ENCODE measurements at places on chromosomes 2 and 18.
A peak's percentile ranks its signal among the peaks of the same experiment; 100 is the strongest.

DNA sequence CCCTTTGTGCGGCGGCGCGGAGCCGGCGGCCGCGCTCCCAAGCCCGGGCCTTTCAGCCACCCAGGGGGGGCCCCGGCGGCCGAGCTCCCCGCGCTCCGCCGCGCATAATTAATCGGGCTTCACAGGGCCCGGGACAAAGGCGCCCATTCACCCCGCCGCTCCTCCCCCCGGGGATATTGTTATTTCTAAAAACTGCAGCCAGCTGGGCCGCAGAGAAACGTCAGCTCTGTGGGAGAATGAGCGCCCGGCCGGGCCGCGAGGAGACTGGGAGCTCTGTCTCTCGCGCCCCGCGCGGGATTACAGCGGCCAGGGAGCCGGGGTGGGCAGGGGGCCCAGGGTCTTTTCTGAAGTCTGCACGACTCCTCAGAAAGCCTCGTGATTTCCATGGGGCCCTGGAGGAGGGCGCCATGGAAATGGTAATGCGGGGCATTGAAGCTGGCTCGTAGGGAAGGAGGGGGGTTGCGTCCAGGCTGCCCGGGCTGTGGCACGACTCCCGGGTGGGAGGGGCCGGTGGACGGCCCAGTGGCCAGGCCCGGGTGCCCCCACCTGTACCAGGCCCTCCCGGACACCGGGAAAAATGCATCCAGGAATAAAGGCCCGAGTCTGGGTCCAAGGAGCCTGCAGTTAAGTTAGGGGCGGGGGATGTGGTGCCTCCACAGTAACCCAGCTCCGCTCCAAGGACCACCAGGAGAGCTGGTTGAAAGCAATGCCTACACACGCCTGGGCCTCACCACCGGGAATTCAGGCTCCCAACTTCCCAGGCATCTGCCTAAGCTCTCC lies 125.3 kb downstream of the ZFP36L2 start:
- DNase-seq: peak; percentile 59

DNA sequence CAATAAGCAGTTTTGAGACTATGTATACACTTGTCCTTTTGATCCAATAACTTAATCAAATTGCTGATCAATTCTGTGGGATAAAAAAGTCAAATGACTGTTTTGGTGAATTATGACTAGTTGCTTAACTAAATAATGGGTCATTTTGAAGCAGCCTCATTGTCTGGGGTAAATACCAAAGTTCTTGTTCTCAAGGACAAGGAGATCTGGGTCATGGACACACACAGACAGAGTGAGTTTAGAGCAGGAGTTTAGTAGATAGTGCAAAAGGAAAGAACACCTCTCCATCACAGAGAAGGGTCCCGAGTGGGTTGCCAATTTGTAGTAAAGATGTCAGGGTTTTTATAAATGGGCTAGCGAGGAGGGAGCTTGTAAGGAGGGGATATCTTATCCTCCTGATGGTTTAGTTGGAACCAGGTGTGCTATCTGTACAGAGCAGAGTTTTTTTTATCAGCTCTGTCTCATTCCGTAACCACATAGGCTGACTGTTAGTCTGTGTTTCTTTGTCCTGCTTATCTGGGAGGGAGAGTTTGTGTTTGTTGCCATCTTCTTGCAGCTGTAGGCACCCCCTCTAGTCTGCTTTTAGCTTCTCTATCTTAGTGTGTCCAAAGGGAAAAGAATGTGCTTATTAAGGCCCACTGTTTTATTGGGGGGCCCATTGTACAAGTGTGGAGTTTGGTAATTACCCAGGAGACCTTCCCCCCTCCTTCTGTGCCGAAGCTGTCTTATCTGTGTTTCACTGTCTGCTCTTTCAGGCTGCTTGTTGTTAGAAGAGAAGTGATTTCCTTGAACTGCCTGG lies 48.7 kb upstream of the C1GALT1C1L start:
- no peak for DNase-seq

- DNase-seq: no peak
These were observed 1.5 kb upstream of the HOXD10 start for GRCh38 chr2:176114930-176115625.

DNA sequence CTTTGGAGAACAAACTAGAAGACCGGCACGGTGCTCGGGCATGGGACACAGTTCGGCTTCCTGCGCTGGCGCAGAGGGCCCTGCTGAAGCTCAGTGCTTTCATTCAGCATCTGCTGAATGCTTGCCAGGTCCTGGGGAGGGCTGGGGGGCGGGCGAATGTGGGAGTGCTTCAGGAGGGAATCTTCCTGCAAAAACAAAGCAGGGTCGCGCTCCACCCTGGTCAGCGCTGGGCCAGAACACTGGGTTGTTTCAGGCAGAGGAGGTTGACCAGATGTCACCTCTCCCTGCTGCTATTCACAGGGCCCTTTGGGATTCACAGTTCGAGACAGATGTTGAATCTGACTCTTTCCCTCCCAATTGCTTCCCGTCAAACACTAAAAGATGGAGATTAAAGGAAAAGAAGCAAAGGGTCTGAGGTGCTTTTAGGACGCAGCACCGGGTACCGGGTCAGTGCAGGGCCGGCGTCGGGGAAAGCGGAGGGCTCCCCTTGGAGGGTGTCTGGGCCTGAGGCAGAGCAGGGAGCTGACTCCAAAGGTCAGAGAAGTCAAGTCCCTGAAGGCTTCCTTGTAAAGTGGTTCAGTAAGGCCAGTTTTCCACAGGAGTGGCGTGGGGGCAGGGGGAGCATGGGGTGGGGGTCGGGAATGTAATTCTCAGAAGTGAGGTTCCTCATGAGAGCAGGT lies 82.1 kb upstream of the PXDN start:
- no peak for DNase-seq

DNA sequence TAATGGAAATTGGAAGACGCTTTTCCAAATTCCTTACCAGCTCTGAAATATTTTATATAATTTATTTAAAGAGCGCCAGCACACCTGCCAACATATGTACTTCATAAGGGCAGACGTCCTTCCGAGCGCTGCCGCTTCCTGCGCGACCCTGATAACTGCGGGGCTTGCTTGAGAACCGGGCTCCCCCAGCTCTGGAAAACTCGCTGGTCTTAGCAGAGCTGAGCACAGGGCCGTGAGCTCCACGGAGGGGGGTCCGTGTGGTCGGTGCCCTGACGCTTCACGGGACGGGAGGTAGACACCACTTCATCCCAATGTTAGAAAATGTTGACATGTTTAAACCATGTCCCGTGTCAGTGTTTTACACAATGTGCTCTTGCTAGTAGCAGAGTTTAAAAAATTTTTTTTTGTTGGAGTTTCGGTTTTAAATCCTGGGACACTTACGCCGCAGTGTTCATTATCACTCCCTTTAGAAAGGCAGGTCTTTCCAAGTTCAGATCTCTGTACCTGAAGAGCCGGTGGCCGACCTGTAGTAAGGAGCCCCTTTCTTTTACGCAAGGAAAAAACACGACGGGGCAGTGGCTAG lies 1.6 kb downstream of the NFATC1 start:
- no peak for DNase-seq

DNA sequence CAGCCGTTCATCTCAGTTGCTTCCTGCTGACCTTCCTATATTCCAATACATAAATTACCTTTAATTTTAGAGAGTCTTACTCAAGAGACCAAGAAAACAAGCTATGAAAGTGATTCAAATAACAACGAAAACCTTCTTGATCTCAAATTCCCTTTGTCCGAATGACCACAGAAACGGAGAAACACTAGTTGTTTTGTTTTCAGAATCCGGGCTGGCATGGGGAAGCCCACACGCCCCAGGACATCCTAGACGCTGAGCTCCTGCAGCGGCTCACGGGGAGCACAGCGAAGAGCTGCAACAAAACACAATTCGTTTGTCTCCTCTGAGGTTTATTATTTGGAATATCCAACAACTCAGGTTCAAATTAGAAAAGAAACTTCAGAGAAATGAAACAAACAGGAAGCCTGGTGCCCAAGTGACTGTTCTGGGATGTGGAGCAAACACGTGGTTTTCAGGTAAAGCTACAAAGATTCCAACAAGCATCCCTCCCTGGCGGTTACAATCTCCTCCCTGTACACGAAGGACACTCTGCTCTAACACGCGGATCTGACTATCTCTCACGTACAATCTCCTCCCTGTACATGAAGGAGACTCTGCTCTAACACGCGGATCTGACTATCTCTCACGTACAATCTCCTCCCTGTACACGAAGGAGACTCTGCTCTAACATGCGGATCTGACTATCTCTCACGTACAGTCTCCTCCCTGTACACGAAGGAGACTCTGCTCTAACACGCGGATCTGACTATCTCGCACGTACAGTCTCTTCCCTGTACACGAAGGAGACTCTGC lies 237.5 kb downstream of the TWIST2 start:
- DNase-seq: no peak

DNA sequence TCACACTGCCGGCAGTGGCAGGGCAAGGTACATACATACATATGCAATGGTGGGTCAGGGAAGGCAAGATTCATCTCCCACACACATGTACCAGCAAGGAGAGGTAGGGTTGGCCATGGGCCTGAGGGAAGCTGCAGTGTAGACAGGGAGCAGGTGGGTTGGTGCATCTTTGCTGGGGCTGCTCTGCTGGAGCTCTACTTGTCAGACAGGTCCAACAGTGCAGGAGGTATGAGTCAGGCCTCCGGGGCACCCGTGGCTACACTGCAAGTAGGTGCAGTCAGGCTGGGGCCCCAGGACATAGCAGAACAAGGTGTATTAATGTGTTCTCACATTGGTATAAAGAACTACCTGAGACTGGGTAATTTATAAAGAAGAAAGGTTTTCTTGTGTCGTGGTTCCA lies 281.1 kb upstream of the COL3A1 start:
- DNase-seq: no peak

GRCh38 chr2:119711352-119711751 lies 32.4 kb downstream of the TMEM177 start:
- DNase-seq: no peak

DNA sequence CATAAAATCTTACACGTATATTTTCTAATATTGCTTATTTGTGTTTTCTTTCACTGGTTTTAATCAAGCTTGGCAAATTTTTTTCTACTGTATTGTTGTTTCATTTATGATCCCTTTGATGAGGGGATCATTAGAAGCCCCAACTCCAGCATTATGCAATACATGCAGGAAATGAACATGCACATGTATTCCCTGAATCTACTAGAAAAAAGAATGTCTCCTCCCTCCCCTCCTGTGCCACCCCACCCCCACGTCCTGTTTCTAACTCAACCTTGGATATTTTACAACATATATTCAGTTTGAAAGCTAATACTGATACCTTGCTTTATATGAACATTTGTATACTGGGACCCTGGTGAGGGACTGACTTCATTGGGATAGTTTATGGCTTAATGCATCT lies 53.0 kb downstream of the EML6 start:
- no peak for DNase-seq

GRCh38 chr2:236352761-236353593 lies 88.8 kb upstream of the ASB18 start:
- DNase-seq: no peak

GRCh38 chr2:171087547-171087946 lies 73.1 kb downstream of the TLK1 start:
- no peak for DNase-seq

DNA sequence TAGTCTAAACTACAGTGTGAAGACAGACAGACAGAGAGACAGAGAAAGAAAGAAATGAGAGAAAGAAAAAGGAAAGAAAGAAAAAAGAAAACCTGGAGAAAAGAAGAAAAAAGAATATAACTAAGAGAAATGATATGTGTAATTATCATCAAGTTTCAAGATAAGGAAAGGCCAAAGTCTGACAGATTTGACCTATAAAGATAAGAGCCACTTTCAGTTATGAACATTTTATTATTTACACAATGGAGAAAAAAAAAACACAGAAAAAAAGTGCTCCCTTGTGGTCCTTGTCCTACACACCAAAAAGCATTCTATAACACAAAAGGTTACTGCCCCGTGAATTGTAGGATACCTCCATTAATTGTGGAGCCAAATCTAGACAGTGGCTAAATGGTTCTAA lies 937.2 kb upstream of the DDX18 start:
- no peak for DNase-seq

- DNase-seq: no peak
These were observed 76.2 kb upstream of the MFF start for GRCh38 chr2:227248876-227249275.

- DNase-seq: no peak
These were observed 21.1 kb downstream of the EMX1 start for GRCh38 chr2:72938455-72938854.

GRCh38 chr18:75478996-75479880 lies 51.7 kb upstream of the SMIM21 start:
- peak; percentile 48 for DNase-seq

DNA sequence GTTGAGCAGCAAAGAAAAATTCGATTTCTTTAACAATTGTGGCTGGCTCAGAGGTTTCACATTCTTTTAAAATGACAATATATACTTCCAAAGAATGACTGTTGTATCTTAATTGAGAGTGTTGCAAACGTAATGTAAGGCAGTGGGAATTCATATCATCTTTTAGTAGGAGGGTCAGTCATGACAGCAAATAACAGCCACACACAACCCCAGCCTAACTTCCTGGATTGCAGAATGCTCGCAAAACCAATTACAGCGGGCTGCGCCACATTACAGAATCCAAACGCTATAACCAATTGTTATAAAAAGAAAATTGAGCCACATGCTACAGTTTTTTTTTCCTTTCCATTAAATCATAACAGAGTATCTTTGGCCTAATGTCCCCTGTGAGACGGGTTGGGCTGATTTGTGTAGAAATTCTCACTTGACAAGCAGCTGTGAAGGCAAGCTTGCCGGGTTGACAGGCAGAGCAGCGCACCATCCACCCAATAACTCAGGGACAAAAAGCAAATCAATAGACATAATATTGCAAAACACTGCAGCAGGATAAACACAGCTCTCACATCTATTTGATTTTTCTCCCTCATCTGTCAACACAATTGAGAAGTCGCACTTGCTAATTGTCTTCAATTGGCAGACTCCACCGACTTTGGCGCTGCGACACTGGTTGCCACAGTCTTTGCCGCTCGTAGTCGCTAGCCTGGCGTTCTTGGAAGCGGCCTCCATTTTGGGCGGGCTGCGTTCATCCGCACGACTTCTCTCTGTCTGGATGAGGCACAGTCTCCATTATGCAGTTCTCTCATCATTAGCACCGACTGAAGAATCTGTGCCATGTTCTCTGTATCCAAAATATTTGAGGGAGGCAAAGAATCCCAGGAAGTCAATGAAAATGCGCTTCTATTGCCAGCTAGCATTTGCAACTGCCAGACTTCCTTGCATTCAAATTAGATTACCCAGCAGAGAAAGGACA lies 95.0 kb upstream of the CCDC68 start:
- peak; percentile 43 for DNase-seq

DNA sequence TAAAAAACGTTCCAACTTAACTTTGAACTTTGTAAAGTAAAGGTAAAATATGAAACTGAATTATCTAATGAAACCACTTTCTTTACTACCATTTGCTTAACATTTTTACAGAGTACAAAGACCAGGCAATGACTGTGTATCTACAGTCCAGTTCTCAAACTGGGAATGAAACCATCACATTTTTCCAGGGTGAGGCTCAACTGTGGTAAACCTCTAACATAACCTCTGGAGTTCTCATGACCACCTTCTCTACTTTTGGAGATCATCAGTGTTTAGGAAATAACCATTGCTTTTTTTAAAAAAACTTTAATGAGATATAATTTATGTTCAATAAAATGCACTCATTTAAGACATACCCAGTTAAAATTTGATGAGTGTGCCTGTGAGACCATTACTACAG lies 223.5 kb downstream of the RNF152 start:
- no peak for DNase-seq

- no peak for DNase-seq
These were observed 82.0 kb downstream of the SMAD7 start for GRCh38 chr18:48868468-48869466.

All from right lung (tissue), 10 donors.